ENCODE measurements at places on chromosomes 7 and 10.

DNA sequence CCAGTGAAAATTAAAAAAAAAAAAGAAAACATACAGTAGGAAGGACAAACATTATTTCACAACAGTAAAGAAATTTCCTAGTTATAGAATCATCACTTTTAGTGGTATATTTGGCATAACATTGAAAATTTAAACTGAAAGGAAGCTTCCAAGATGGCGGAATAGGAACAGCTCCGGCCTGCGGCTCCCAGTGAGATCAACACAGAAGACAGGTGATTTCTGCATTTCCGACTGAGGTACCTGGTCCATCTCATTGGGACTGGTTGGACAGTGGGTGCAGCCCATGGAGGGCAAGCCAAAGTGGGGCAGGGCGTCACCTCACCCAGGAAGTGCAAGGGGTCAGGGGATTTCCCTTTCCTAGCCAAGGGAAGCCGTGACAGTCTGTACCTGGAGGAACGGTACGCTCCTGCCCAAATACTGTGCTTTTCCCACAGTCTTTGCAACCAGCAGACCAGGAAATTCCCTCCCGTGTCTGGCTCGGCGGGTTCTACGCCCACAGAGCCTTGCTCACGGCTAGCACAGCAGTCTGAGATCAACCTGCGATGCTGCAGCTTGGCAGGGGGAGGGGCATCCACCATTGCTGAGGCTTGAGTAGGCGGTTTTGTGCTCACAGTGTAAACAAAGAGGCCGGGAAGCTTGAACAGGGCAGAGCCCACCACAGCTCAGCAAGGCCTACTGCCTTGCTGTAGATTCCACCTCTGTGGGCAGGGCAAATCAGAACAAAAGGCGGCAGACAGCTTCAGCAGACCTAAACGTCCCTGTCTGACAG is 19.4 kb downstream of the PON3 start:
- no peaks in the 10 kb centered on the region for H3K36me3 ChIP-seq
- no peak overlapping the region for H3K27ac ChIP-seq
- no peaks in the 10 kb centered on the region for H3K27me3 ChIP-seq
- DNase-seq: no peak
- H3K4me3 ChIP-seq: no peak overlapping the region

DNA sequence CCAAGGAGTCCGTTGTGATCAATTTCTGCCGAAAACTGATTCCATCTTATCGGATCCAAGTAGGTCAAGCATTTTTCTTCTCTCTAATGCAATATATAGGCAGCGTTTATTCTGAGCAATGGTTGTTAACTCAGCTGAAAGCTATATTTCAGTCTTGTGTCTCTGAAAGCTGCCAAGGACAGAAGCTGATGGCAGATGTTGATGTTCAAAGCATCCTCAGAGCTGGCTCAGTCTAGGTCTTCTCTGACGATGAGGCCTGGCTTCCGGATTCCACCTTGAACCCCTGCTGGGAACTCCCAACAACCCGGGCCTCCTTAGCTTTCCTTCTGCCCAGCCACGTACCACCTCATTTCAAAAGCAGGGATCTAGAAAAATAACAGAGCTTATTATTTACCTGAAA is 863.6 kb downstream of the NRG3 start:
- no peaks in the 10 kb centered on the region for H3K27me3 ChIP-seq
- H3K36me3 ChIP-seq: no peaks in the 10 kb centered on the region
- DNase-seq: no peak
- no peak overlapping the region for H3K4me3 ChIP-seq
- no peak overlapping the region for H3K27ac ChIP-seq
- no peaks in the 10 kb centered on the region for H3K4me1 ChIP-seq

GRCh38 chr7:1812509-1813393 is 142.7 kb downstream of the ELFN1 start:
- peaks cover 13% of the 10 kb centered on the region for H3K36me3 ChIP-seq
- H3K4me1 ChIP-seq: no peaks in the 10 kb centered on the region
- H3K4me3 ChIP-seq: no peak overlapping the region

DNA sequence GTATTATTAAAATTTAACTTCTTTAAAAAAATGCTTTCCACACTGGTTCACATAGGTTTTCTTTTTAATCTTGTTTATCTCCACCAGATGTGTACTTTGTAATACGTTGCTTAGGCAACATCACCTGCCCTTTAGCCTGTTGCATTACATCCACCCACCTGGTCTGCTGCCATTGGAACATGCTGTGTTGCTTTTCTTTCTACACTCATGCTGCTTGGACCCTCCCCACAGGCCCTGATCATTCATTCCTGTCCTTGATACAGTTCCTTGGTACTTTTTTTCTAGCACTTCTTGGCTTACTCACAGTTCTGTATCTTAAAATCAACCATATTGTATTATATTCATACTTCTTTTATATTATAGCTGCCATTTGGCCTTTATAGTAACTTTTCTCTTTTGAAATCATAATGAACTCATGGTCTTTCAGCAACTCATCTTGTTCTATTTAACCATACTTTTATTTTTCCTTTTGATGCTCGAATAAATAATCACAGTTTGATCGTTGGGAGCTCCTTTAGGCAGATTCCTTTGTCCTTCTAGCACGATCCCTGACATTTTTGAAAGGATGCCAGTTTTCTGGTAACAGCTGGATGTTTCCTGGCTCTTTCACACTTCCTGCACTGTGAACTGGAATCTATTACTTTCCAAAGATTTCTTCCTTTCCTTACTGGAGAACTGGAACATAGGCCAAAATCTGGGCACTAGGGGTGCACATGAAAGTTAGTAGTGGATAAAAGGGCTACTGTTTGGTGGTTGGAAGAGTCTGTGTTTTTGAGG is 125.1 kb downstream of the CDK14 start:
- H3K27me3 ChIP-seq: no peaks in the 10 kb centered on the region
- no peaks in the 10 kb centered on the region for H3K4me1 ChIP-seq
- DNase-seq: no peak
- no peak overlapping the region for H3K4me3 ChIP-seq
- H3K36me3 ChIP-seq: no peaks in the 10 kb centered on the region

GRCh38 chr7:103683348-103683747 is 237.3 kb upstream of the SLC26A5 start:
- no peaks in the 10 kb centered on the region for H3K4me1 ChIP-seq
- no peaks in the 10 kb centered on the region for H3K27me3 ChIP-seq
- H3K27ac ChIP-seq: no peak overlapping the region
